Psoas muscle (tissue), 8 donors: ENCODE measurements at places on chromosomes 7 and 10. TPM values are rescaled to one million over a fixed set of nuclear protein-coding genes. Genes with fewer than 3 reads are reported as not detected.

The ARHGAP22 gene
- polyA plus RNA-seq, result 0.67 TPM

The SUPV3L1 gene
- 53.4 TPM for polyA plus RNA-seq

The CCDC172 gene
- not detected for polyA plus RNA-seq

The TRPV5 gene
- not detected for polyA plus RNA-seq

The AFAP1L2 gene
- polyA plus RNA-seq, result 0.75 TPM

The ABCB1 gene
- polyA plus RNA-seq, result 0.25 TPM
